Sciatic nerve (tissue), 2 donors: ENCODE measurements at places on chromosomes 6 and 20. TPM values are rescaled to one million over a fixed set of nuclear protein-coding genes. Genes with fewer than 3 reads are reported as not detected.

DNA sequence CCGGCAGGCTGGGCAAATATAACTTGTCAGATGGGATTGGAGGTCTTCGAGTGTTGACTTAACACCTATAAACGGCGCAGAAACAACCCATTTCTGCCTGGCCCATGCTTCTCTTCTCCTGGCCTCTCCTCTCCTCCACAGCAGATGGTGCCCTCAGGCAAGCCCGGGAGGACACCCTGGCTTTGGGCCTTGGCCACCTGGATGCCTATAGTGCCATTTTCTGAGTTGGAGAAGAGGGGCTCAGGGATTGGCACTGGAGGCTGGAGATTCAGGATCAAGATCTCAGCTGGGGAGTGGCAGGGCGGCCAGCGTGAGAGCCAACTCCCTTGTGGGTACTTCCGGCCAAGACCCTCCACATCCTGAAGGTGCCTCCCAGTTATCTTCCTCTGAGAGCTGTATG is 211.9 kb upstream of the PMEPA1 start:
- no peak for DNase-seq

- DNase-seq, result no peak
Measured at GRCh38 chr6:113122060-113122459, 735.1 kb upstream of the MARCKS start.

- DNase-seq, result no peak
Measured at GRCh38 chr20:41222296-41222695, 85.0 kb downstream of the PLCG1 start.

Gene ZNF311
- 2.1 TPM for total RNA-seq

- no peak for DNase-seq
Measured at GRCh38 chr20:45339799-45340198, 8.4 kb downstream of the SDC4 start.

GRCh38 chr6:105120570-105120969 is 59.2 kb downstream of the POPDC3 start:
- no peak for DNase-seq

Gene DEFB123
- total RNA-seq, result not detected

Gene OR12D3
- not detected for total RNA-seq

DNA sequence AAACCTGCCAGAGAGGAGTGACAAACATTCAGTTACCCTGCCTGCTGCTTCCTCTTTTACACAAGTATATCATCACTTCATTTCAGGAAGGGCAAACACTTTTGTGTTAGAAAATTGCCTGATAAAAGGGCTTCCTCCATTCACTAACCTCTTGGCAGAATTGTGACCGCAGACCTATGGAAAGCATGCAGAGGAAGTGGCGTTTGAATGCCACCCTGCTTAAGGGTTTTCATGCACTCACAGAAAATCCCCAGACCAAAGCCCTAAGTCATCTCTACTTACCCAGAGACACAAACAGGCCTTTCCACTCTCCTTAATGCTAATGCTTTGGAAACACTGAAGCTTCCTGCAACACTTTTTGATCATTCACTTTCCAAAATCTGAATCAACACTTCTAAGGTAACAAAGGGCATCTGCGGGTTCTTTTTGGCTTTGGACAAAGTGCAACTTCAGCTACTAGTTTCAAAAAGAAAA is 22.1 kb upstream of the RALGAPA2 start:
- no peak for DNase-seq

DNA sequence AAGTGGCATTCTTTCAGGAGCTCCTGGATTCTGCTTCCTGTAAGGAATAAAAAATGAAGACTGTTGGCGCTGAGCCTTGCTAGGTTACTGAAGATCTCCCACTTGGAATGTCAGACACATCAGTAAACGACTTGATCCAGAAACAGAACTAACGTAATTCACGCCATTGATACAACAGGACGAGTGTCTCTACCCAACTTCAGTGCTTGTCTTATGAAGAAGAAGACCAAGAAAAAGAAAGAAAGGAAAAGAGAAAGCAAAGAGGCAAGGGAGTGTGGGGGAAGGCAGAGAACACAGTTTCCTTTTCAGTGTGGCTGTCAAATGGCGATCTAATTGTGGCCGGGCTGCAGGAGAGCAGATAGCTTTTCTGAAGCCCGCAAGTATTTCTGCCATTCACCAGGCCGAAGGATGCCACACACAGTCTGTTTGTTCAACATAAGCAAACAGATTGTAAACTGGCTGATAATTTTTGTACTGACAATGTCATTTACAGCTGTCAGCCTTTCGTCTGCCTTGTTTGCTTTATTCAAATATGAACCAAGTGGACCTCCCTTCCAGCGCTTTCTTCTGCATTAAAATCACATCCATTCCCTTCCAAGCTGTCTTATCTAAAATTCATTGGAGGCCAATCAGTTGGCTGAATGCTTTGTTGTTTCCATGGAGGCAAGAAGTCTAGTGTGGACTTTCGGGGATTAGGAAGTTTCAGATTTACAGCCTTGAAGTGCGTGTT is 180.6 kb downstream of the FOXA2 start:
- DNase-seq, result no peak

Gene PTGIS
- 89.7 TPM for total RNA-seq
